NCI-H187 (cell line): ENCODE measurements at places on chromosomes 4 and X.

GRCh38 chr4:154858166-154858565 lies 77.1 kb downstream of the RBM46 start:
- no peak for DNase-seq

GRCh38 chrX:63782515-63782914 lies 2.5 kb downstream of the ARHGEF9 start:
- DNase-seq: no peak

DNA sequence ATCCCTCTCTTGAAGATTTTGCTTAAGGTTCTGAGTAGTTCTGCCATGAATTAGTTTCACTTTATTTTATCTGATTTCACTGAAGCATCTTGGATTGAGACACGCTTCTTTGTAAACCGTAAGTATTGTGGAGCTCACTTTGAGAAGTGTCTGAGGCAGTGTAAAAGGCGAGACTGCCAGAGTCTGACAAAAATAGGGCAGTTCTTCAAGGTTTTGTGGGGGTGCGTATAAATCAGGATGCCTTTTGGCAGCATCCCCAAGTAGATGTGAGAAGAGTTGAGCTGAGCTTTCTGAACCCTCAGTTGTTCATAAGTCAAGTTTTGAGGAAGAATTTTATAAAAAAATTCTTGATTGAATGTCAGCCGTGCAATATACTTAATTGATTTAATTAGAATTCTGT lies 76.3 kb downstream of the RBPJ start:
- no peak for DNase-seq

- DNase-seq: no peak
Observed at GRCh38 chr4:176964116-176964691, 171.5 kb upstream of the VEGFC start.

DNA sequence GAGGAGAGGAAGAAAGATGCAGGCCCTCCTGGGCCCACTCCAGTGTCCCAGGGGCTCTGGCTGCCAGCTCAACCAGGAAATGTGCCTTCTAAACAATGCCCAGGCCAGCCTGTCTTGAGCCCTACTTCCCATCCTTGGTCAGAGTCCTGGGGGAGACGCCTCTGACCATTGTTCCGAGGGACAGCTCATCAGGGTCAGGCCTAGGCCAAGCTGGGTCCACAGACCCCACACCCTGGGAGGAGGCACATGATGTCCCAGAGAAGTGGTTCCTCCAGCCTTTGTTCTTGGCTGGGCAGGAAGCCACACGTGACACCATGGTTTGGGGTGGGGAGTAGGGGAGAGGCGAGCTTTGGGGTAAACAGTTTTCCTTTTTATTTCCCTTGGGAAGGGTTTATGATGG lies 102.5 kb downstream of the EFNB1 start:
- no peak for DNase-seq

- no peak for DNase-seq
Observed at GRCh38 chrX:55142919-55143310, 54.1 kb downstream of the PAGE2 start.
